ENCODE measurements at places on chromosomes 12 and 14.

DNA sequence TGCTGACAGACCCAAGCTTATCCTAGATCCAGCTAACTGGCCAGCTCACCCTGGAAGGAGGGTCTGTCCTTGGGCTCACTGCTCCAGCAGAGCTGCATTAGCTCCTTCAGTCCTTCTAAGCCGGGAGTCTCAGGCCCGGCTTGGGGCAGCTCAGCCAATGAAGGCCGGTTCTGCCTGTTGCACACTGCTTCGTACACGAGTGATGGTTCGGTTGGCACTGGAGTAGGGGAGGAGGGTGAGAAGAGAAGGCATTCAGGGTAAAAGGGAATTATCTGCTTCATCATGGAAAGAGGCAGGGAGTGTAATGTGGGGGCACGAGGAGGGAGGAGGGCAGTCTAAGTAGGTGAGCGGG, 2.0 kb downstream of the RIPK3 start:
- H3K36me3 ChIP-seq, result no peaks in the 10 kb centered on the region
- no peak overlapping the region for H3K4me3 ChIP-seq
- peaks cover 55% of the 10 kb centered on the region for H3K27me3 ChIP-seq
- no peak for DNase-seq
- peaks cover 11% of the 10 kb centered on the region for H3K4me1 ChIP-seq

GRCh38 chr12:50620978-50621360, 116.2 kb downstream of the DIP2B start:
- DNase-seq, result no peak
- peak overlapping the region; percentile 54 for H3K4me3 ChIP-seq
- H3K27ac ChIP-seq, result peak overlapping the region; percentile 80
- peaks cover 6% of the 10 kb centered on the region for H3K36me3 ChIP-seq
- peaks cover 2% of the 10 kb centered on the region for H3K27me3 ChIP-seq

- peaks cover 14% of the 10 kb centered on the region for H3K4me1 ChIP-seq
- no peak overlapping the region for H3K27ac ChIP-seq
- peaks cover 6% of the 10 kb centered on the region for H3K36me3 ChIP-seq
- no peak overlapping the region for H3K4me3 ChIP-seq
Measured at GRCh38 chr12:26701604-26702215, 131.3 kb downstream of the ITPR2 start.

- H3K36me3 ChIP-seq, result no peaks in the 10 kb centered on the region
- H3K27ac ChIP-seq, result no peak overlapping the region
- no peak overlapping the region for H3K4me3 ChIP-seq
Measured at GRCh38 chr14:100765991-100766390, 39.3 kb downstream of the DLK1 start.

DNA sequence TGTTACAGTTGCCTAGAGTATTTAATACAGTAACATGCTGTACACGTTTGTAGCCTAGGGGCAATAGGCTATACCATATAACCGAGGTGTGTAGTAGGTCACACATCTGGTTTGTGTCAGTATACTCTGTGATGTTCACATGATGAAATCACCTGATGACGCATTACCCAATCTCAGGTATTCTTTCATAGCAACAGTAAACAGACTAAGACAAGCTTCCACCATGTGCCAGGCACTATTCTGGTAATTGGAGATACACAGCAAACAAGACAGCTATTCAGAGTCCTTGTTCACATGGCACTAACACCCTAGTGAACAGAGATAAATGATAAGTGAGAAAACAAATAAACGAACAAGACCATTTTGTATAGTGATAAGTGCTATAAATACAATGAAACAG, 3.8 kb upstream of the PDE3A start:
- H3K4me1 ChIP-seq, result peaks cover 11% of the 10 kb centered on the region
- H3K27me3 ChIP-seq, result peaks cover 6% of the 10 kb centered on the region
- H3K4me3 ChIP-seq, result no peak overlapping the region
- no peak overlapping the region for H3K27ac ChIP-seq
- no peak for DNase-seq
- no peaks in the 10 kb centered on the region for H3K36me3 ChIP-seq

GRCh38 chr14:92386637-92387036, 63.7 kb downstream of the SLC24A4 start:
- H3K4me3 ChIP-seq, result no peak overlapping the region
- peaks cover 30% of the 10 kb centered on the region for H3K27me3 ChIP-seq
- H3K4me1 ChIP-seq, result no peaks in the 10 kb centered on the region
- H3K36me3 ChIP-seq, result no peaks in the 10 kb centered on the region
- H3K27ac ChIP-seq, result no peak overlapping the region
